ENCODE measurements at places on chromosomes 1 and 21. TPM values are rescaled to one million over a fixed set of nuclear protein-coding genes. Genes with fewer than 3 reads are reported as not detected.

CHIA gene
- total RNA-seq, result not detected

CA6 gene
- total RNA-seq, result not detected

GBP6 gene
- total RNA-seq, result 0.39 TPM

GTF2B gene
- total RNA-seq, result 45.6 TPM

SHISA4 gene
- total RNA-seq, result 2.0 TPM

TMCC2 gene
- total RNA-seq, result 1.5 TPM

TAS1R1 gene
- total RNA-seq, result not detected

KCNJ6 gene
- total RNA-seq, result not detected

KCNJ15 gene
- total RNA-seq, result not detected

PYHIN1 gene
- total RNA-seq, result 197 TPM

MAP10 gene
- 0.95 TPM for total RNA-seq

C8B gene
- total RNA-seq, result not detected

RGS13 gene
- total RNA-seq, result 0.77 TPM

CFAP107 gene
- not detected for total RNA-seq

DNA sequence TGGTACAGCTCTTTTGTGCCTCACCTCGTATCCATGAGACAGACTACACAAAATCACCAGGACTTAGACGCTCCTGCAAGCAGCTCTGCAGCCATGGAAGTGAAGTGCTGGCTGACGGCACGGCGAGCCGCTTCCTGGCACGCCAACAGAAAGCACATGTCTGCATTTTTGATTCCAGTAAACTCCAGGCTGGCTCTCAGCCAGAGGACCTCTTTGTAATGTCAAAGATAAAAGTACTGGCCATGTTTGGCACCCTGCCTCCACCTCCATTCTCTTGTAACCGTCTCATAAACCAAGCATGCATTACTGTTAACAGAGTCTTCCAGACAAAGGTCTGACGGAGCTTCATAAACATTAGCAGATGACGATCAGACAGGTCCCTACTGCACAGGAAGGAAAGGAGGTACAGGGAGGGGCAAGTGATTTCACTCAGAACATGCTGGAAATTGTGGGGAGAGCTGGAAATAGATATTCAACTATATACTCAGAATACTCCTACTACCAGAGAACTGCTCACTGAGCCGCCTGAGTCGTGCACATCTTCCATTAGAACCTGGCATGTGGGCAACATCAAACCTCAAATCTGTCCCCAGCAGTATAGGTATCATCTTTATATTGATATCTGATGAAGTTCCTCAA, 632.0 kb downstream of the SMYD3 start:
- no peak for DNase-seq

GRCh38 chr1:154353966-154354365, 28.6 kb downstream of the ATP8B2 start:
- DNase-seq, result no peak

DNA sequence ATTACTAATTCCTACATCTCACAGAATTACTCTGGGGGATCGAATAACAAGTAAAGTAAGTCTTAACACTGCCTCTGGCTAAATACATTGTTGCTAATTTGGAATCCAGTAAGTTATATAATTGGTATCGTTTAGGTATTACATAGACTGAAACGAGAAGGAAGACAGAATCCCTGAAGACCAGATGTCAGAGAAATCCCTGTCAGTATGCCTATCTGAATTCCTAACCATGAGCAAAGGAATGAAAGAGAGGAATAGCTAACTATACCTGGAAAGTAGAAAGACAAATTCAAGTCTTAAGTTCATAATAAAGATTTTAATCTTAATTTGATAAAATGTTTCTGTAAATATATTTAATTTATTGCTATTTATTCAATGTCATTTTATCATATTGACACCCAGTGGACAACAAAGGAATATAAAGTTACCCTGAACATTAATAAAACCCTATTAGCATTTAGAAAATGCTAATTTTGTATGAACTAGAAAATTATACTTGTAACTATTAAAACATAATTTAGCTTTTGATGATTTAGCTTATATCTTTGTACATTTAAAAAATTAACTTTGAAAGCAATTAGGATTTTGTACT, 11.4 kb downstream of the DEPDC1 start:
- DNase-seq, result no peak

DNA sequence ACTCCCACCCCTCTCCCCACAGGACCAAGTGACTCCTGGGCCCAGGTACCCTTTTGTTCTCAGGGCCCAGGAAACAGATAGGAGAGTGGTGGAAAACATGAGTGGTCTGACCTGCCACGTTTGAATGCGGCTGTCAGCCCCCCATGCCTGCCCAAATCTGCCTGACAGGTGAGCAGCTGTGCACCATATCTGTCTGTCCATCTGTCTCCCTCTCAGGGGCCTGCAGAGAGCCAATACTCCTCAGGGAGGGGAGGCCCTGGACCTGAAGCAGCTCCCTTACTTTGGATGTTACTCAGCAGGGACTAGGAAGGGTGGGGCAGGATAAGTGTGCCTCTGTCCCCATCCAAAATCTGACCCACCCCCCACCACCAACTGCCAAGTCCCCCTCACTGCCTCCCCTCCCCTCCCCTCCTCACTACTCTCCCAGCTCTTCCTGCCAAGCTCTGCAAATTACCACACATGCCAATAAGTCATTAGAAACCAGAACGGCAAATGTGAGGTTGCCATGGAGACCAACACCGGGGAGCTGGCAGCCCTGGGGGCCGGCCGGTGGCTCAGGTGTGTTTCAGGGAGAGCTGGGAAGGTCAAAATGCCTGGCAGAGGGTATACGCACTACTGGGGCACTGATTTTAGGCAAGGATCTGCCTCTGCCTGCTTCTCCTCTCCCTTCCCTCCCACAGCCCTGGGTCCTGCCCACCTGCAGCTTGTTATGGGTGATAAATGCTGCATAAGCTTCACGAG, 11.5 kb downstream of the LRRN2 start:
- no peak for DNase-seq

- DNase-seq, result no peak
Observed at GRCh38 chr1:8026976-8027747, 1.1 kb upstream of the ERRFI1 start.

DNA sequence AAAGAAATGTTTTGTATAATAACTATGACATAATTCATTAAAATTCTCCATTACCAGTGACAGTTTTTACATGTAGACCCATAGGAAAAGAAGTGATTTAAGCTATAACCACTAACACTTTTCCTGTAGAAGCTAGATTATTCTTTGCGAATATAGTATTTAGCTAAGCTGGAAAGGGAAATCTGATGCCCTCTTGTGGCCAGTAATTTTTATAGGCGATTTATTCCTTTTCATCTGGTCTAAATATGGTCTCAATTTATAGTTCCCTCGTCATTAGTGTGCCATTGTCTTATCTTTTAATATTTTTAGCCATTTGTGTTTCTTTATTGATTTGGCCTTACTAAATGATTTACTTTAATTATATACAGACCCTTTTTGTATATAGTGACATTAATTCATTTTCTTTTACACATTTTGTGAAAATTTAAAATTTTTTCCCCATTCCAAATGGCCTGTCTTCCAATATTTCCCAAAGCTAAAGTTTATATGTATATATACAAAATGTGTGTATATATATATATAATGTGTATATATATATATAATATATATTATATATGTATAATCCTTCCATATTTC, 26.7 kb downstream of the BTG3 start:
- no peak for DNase-seq

DNA sequence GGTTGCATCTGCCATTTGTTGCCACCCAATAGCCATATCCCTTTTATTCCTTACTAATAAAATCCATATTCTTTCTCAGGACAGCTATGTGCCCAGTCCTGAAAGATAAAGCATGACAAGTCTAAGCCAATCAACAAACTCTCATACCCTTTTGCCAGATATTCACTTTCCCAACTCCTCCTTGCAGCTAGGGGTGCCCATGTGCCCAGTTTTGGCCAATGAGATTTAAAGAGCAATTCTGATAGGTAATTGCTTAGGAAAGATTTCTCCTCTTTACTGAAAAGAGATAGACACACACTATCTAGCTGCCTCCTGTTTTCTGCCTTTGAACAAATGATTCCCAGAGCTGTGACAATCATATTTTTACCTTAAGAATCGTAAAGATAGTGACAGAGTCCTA, 55.1 kb upstream of the LRRC8D start:
- no peak for DNase-seq

- DNase-seq, result no peak
Observed at GRCh38 chr1:164382384-164382783, 176.6 kb upstream of the PBX1 start.

DNA sequence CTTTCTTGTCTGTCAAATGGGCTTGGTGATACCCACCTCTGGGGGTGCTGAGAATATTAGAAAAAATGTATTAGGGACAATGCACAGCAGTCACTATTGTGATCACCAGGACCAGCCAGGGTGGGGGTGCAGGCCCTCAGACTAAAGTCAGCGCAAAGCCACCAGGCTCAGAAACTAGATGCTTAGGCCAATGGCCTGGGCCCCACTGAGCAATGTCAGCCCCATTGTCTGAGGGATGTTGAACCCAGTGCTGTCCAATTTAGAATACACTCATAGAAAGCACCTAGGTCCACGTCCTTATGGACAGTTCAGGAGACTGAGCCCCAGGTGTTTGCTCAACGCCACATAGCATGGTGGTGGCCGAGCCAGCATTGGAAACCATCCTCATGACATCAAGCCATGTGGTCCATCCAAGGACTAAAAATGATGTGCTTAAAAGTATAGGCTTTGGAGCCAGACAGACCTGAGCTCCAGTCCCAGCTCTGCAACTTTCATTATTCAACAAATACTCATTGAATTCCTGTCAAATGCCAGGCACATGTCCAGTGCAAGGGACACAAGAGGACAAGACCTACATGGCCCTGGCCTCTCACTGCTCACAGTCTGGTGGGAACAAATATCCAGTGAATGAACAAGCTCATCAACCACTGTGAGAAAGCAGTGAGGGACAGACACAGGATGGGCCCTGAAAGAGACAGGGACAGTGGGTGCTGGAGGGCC, 273.8 kb downstream of the MATN1 start:
- no peak for DNase-seq

DNA sequence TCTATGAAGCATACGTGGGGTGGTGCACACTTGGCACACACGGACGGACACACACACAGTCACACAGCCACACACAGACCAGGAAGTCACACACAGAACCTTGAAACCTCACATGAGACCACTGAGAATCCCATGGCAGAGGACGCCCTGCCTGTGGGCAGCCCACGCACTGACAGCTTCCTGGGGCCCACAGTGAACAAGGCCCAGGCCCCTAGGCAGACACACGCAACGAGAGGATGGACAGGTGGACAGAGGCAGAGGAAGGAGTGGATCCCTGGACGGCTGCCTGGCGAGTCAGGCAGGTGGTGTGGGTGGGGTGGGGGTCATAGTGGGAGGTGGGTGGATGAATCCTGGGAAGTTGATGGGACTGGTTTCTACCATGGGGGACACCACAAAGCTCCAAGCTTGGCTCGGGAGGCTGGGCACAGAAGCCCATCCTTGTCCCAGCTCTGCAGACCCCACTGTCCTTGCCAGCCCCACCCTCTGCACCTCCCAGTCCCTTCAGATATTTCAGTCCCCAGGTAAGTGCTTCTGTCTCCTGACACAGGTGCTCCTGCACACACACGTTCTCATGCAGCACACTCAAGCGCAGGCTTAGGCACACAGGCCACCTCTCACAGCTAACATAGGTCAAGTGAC, 49.1 kb downstream of the WNT9A start:
- DNase-seq, result no peak

DNA sequence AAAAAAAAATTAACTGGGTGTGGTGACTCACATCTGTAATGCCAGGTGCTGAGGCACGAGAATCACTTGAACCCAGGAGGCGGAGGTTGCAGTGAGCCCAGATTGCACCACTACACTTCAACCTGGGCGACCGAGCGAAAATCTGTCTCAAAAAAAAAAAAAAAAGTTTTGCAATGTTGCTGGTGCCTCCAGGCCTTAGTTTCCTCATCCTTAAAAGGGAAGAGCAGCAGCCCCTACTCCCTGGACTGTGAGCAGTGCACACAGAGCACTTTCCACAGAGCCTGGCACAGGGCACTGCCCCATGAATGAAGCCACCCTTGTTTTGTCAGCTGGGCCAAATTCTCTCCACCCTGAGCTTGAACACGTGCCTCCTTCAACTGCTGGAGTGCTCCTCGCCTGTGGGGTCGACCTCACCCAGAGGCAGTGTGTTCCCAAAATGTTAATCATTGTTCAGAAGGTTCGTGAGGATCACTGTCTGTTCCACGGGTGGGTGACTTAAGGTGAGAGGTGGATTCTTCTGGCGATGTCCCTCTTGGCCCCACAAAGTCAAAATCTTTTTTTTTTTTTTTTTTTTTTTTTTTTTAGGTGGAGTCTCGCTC, 152.1 kb upstream of the TMEM51 start:
- DNase-seq, result no peak

- no peak for DNase-seq
Observed at GRCh38 chr1:197733324-197733723, 42.0 kb downstream of the DENND1B start.

DNA sequence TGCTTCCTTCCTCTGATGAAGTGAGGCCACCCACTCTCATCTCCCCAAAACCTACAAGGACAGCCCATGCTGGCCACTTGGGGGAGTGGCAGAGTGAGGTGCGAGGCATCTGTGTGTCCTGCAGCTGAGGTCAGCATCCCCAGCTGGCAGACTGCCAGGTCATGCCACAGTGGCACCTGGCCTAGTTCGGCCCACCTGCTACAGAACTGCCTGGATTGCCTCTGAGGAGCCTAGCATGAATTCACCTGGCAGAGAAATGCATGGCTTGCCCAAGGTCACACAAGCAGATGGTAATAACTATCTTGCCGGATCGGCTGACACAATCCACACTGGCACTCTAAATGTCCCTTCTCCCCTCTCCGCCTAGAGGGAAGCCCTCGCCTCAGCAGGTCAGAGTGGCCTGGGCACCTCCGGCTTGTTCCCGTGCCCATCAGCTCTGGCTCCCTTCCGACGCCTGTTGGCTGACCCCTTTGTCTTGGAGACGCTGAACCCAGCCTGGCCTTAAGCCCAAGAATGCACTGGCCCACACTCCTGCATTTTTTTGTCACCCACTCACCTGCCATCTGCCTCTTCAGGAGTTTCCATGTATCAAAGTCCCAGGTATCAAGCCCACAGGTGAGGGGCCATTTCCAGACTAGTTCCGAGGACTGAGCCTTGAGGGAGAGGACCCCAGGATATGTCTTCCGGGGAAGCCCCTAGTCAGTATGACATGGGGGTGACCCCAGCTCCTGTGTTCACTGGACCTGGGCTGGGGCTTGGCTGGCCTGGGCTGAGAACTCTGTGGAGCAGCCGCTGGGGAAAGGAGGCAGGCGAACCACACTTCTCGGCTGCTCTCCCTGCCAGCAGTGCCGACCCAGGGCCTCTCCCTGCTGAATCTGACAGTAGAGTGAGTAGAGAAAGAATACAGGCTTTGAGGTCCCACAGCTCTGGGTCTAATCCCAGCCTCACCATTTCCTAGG, 21.7 kb downstream of the ECE1 start:
- DNase-seq, result no peak

GRCh38 chr21:29697555-29698193, 242.1 kb downstream of the GRIK1 start:
- DNase-seq, result no peak

DNA sequence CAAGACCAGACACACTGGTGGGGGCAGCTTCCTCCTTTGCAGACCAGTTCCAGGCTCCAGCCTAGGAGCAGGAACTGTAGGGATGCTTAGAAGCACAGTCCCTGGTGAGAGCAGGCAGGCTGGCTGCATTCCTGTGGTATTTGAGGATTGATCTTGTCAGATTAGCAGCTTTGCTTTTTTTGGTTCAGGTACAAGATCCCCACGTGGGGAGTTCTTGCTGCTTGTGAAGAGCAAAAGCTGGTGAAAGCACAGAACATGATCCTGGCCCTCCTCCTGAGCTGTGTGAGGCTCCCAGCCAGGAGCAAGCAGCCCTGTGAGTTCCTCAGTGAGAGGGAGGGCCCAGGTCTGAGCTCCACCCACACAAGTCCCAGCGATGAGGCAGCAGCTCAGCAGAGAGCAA, 75.3 kb upstream of the ARTN start:
- no peak for DNase-seq

Data from natural killer cell (primary cell).